Glomerular endothelial cell (primary cell): ENCODE measurements at places on chromosomes 2 and 18. TPM values are rescaled to one million over a fixed set of nuclear protein-coding genes. Genes with fewer than 3 reads are reported as not detected.

The HOXD12 gene
- not detected in 2 replicates for total RNA-seq

The IL36G gene
- not detected in 2 replicates for total RNA-seq

The KLHL14 gene
- total RNA-seq, result 0.47 and 0.48 TPM in 2 replicates

The PROKR1 gene
- not detected in 2 replicates for total RNA-seq
